H4 (cell line): ENCODE measurements at places on chromosomes 5 and 9.

DNA sequence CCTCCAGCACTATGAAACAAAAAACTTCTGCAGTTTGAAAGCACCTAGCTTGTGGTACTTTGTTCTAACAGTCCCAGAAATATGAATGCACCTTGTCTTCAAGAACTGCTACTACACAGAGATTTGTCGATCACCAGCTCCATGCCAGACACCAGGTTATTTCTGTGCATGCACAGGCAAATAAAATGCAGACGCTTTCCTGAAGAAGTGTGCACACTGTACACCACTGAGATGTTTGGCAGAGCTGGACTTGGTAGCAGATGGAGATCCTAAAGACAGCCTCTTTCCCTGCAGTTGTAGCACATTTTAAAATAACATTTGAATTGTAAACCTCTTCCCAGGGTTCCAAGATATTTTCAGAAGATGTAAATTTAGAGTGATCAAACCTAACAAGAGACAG is 730.0 kb downstream of the MTRR start:
- no peak for DNase-seq

DNA sequence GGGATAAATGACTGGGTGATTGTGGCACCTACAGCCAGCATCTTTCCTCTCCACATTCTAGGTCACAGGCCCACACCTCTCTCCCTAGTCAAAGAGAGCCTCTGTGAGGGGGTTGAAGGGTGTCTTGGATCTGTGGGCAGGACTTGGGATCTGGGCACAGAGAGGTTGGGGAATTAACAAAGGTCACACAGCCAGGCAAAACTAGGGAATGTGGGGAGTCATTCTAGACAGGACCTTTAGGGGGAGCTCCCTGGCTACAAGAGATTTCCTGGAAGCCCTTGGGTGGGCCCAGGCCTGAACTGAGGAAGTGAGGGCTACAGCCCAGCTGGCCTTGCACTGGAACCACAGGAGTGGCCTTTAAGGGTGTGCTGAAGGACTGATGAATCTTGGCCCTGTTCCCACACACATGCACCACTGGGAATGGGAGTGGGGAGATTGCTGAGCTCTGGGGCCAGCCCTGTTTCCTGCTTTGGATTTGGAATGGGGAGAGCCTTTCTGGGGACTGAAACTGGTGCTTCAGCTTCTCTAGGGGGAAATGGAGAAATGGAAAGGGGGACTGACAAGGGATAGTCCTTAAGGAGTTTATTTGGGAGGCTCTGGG is 12.4 kb upstream of the CXXC5 start:
- peak; percentile 95 for DNase-seq

DNA sequence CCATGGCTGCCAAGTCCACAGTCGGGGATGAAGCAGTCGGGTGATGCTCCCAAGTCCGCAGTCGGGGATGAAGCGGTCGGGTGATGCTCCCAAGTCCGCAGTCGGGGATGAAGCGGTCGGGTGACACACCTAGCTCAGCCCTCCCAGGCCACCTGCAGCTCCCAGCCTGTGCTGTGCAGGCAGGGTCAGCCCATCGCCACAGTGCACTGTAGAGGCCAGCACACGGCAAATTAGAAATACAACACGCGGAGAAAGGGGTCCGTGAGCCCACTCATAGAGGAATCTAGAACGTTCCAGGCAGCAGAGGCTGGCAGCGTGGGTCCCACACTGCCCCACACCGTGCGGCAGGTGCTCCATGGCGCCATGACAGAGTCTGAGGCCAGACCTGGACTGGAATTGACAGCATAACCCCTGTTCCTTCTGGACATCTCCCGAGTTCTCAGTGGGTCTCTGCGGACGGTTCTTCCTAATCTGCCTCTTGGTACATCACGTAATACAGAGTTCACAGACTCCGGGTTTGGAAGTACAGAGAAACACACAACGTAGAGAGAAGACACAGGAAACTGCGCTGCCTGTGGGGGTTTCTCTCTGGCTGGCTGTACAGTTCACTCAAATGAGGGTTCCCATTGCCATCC is 7.7 kb upstream of the EXOC3 start:
- DNase-seq = no peak

DNA sequence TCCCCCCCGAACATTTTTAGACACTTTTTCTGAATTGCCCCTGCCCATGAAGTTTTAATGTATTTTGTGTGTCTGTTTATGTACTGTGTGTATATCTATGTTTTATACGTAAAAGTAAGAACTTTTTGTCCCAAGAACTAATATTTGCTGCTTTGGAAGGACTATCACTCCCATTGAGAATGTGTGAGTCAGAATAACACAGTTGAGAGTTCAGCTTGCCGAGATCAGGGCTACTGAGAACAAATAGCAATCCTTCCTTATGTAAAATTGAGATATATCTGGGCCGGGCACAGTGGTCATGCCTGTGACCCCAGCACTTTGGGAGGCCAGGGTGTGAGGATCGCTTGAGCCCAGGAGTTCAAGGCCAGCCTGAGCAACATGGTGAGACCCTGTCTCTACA is 11.3 kb downstream of the GTF3C4 start:
- no peak for DNase-seq

DNA sequence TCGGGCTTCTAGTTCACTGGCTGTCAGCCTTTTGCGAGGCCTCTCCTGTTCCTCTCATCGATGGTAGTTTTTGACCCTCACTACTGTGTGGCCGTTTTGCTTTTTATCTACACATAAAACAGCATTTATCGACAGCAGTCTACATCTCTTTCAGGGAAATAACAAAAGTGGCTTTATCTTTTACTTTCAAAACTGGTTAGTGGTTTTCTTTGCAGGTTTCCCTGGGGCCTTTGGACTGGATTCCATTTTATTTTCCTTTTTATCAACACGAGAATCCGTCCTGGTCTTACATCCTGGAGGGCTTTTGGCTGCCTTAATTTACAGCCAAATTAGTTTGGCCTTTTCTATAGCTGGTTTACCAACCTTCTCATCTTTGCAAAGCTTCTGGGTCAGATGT is 793 bp upstream of the PKD2L2 start:
- no peak for DNase-seq

DNA sequence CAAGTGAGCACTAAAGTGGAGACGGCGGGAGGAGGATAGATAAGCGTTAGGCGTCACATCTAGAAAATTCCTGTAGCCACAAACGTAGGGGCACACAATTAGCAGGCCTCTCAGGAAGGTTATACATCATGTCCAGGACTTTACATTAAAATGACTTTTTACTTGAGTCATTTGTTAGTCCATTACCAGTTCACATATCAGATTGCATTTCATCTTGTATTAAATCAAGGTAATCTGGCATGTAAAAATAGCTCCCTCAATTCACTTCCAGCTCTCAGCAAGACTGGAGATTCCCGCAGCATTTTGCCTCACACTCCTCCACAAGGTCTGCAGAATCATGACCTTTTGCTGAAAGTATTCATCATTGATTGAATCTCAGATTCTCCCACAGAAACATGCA is 118.8 kb downstream of the PRDM6 start:
- no peak for DNase-seq

- DNase-seq = no peak
Observed at GRCh38 chr9:87471746-87472145, 25.9 kb upstream of the DAPK1 start.

GRCh38 chr9:113950195-113951031 is 74.3 kb downstream of the ZNF618 start:
- DNase-seq = no peak

GRCh38 chr5:122471752-122472061 is 159.7 kb downstream of the SNCAIP start:
- no peak for DNase-seq

DNA sequence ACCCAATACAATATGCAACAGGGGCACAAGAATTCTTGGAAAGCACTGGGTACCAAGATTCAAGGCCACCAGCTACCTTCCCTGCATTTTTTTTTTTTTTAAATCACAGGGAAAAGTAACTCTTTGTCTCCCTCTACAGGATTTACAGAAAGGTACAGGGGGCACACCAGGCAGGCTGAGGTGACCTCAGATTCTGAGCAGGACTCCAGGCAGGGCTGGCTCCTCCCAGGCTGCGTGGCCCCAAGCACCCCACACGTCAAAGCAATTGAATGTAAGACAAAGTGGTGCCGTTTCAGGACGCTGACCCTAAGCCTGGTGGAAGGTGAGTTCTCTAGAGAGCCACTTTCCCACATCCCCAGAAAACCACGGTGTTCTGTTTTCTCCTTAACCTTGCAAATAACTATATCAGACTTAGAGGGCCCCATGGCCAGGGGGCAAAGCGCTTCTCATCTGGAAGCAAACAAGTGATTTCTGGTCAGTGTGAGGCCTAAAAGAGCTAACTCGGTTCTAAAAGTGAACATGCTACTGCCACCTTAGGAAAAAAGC is 222.6 kb downstream of the ROR2 start:
- peak; percentile 38 for DNase-seq

- no peak for DNase-seq
Observed at GRCh38 chr9:34578241-34579103, 11.1 kb downstream of the CNTFR start.

DNA sequence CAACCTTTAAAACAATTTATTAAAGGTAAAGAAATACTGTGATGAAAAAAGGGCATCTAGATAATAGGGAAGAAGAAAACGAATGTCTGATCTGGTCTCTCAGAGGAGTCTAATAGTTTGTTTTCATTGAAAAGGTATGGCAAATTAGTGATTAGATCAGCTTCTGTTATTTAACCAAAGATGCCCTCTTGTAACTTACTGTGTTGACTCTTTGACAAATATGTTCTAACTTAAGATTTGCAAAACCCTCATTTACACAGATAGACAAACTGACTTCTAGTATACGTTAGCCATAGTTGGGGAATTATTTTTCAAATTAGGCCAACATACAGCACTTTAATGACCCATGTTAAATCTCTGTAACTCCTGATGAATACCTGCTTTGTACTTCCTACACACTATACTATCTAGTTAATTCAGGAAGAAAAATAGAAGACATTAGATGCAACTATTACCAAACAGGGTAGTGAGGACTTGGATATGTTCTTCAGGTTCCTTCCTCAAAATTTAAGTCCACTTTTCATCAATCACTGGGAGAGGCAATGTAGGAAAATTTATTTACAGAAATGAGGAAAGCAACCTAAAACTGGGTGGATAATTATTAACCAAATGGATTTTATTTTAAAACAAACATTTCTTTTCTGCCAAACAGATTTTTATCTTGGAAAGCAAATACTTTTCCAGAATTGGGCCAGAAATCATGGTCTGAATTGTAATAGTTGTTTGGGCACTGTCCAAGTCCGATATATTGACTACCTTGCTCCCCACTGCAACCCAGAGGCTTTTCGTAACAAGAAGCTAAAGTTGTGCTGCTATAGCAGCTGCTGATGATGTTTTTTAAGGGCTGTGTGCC is 66.4 kb upstream of the PPP2R2B start:
- DNase-seq = no peak

DNA sequence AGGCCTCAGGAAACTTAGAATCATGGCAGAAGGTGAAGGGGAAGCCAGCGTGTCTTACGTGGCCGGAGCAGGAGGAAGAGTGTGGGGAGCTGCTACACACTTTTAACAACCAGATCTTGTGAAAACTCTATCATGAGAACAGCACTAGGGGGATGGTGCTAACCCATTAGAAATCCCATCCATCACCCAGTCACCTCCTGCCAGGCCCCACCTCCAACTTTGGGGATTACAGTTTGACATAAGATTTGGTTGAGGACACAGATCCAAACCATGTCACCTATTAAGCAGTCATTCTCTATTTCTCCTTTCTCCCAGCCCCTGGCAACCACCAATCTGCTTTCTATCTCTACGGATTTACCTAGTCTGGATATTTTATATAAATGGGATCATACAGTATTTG is 26.9 kb downstream of the PBX3 start:
- DNase-seq = no peak

GRCh38 chr9:129382281-129383018 is 204.4 kb upstream of the IER5L start:
- no peak for DNase-seq

DNA sequence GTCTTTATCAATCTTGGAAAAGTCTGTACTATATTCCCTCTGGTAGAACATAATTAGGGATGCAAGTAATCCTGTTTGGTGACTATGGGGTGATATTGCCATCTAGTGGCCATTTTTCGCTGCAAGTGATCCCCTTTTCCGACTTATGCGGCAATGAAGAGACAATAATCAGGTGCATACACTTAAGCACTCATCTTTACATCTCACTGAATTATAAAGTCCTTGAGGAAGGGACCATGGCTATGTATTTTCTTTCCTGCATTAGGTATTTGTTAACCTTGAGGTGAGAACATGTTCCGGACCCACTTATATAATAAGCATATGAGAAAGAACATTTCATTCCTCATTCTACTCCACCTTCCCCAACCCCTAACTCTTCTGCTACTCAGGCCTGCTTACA is 19.6 kb upstream of the LIX1 start:
- DNase-seq = peak; percentile 74

- no peak for DNase-seq
Observed at GRCh38 chr5:142313682-142314081, 11.1 kb downstream of the SPRY4 start.

DNA sequence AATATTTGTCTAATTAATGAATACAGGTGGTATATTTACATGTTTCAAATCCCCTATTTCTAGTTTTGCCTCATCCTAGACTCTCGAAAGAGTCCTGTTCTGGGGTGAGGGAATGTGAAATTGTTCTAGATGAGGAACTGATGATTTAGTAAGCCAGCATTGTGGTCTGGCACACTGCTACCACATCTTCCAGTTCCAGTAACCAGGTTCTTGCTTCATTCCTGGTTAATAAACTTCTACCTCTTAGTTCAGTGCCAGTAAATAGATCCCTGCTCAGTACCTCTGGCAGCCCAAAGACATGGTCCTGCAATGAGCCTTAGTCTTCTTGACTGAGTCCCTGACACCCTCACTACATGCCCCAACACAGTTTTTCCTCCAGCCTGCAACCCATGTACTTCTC is 207.7 kb downstream of the SREK1 start:
- no peak for DNase-seq

GRCh38 chr5:15796557-15796956 is 296.6 kb downstream of the FBXL7 start:
- DNase-seq = no peak

GRCh38 chr5:60444661-60445360 is 255.2 kb downstream of the DEPDC1B start:
- no peak for DNase-seq

- DNase-seq = peak; percentile 72
Observed at GRCh38 chr5:139633295-139634027, 14.7 kb upstream of the CXXC5 start.

- no peak for DNase-seq
Observed at GRCh38 chr9:128026773-128027541, 40.2 kb downstream of the NAIF1 start.

DNA sequence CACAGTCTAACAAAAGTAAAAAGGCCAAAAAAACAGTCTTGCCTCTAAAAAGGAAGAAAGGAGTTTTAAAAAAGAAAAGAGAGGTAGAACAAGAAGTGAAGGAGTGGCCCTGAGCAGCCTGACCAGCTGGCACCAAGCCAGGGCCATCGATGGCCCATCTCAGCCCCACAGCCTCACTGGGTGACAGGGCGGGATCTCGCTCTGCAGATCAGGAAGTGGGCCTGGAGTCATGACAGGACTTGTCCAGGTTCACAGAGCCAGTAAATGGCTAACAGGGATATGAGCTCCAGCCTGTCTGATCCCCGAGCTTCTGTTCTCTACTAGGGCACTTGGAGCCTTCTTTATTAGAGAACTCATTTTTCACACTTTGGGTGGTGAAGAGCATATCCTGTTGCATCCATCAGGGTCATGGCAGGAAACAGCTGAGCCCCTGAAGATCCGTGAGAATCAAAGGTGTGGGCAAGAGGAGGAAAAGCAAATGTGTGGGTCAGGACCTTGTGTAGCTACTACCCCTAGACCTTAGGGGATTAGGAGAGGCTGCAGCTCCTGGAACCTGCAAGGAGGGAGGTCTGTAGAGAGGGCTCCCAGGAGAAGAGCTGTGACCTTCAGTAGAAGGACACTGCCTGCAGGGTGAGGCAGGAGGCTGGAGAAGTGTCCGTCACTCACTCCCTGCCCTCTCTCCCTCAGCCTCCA is 299.0 kb upstream of the MSX2 start:
- DNase-seq = no peak
